Suprapubic skin (tissue), 4 donors: ENCODE measurements at places on chromosomes 3 and 15. TPM values are rescaled to one million over a fixed set of nuclear protein-coding genes. Genes with fewer than 3 reads are reported as not detected.
A peak's percentile ranks its signal among the peaks of the same experiment; 100 is the strongest.

GRCh38 chr15:59143281-59143680 lies 38.3 kb downstream of the CCNB2 start:
- peak; percentile 34 for DNase-seq
- no peak overlapping the region for H3K27ac ChIP-seq
- no peak overlapping the region for H3K4me3 ChIP-seq
- peaks cover 11% of the 10 kb centered on the region for H3K4me1 ChIP-seq

DNA sequence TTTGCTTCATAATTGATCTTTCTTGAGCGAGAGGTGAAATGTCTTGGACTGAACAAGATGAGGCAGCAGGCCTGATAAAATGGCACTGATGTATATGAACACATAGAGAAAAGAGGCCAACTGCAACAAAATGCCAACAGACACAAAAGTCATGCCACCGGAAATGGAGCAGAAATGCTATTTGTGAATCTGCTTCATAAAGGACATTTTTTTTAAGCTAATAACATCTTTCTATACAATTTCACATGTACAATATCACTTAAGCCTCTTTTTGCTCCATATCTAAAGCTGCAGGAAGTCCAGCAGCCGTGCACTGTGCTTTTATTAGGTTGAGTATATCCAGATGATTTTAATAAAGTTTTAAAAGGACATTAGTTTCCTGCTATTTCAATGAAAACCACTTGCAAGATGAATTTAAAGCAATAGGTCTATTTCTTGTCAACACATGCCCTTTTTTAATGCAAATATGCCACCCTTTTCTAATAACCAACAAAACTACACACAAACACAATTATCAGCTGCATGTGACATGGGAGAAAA lies 169.2 kb upstream of the ADAMTS9 start:
- H3K27ac ChIP-seq = no peak overlapping the region
- no peak overlapping the region for H3K4me3 ChIP-seq
- no peak for DNase-seq
- H3K4me1 ChIP-seq = no peaks in the 10 kb centered on the region
- H3K36me3 ChIP-seq = no peaks in the 10 kb centered on the region
- no peaks in the 10 kb centered on the region for H3K27me3 ChIP-seq

- H3K4me1 ChIP-seq = peaks cover 53% of the 10 kb centered on the region
- H3K36me3 ChIP-seq = no peaks in the 10 kb centered on the region
- H3K27me3 ChIP-seq = peaks cover 6% of the 10 kb centered on the region
- peak within 1 kb of the TSS; percentile 73 for H3K27ac ChIP-seq
- no peak for DNase-seq
- peak within 1 kb of the TSS; percentile 63 for H3K4me3 ChIP-seq
These were observed at the start of gene TNFAIP8L3 for GRCh38 chr15:51094606-51095569. TSS of gene TNFAIP8L3 (minus strand) at chr15:51094906. CDS start at chr15:51094595, 311 bp downstream.

DNA sequence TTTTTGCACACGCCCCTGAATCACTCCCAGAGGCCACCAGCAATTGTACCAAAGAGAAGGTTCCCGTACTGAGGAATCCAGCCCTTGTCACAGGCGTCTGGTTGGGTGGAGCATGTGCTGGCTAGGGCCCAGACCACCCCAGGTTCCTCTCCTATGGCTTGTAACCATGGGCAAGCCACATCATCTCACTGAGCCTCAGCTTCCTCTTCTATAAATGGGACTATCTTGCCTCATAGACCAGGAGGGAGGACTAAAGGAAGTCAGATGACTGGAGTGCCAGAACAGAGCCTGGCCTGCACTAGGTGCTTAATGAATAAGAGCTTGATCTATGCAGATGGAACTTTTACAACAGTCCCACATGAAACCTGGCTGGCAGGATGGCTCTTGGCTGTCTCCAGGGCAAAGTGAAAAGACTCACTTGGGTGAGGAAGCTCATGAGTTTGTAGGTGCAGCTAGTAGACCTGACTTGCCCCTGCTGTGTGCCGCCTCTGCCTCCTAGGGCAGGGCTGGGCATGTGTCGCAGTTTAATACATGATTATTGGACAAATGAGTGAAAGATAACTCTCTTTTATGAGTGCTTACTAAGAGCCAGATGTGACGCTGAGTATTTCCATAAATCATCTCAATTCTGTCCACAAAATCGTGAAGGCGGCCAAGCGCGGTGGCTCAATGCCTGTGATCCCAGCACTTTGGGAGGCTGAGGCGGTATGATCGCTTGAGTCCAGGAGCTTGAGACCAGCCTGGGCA lies 29.3 kb downstream of the CTSH start:
- no peak for DNase-seq
- H3K36me3 ChIP-seq = peaks cover 40% of the 10 kb centered on the region
- H3K4me1 ChIP-seq = peaks cover 44% of the 10 kb centered on the region
- H3K27me3 ChIP-seq = no peaks in the 10 kb centered on the region
- no peak overlapping the region for H3K4me3 ChIP-seq
- peak overlapping the region; percentile 78 for H3K27ac ChIP-seq

- no peaks in the 10 kb centered on the region for H3K27me3 ChIP-seq
- H3K4me3 ChIP-seq = no peak overlapping the region
- no peaks in the 10 kb centered on the region for H3K4me1 ChIP-seq
- H3K27ac ChIP-seq = no peak overlapping the region
- no peak for DNase-seq
These were observed 235.2 kb upstream of the VEPH1 start for GRCh38 chr3:157738441-157738840.

ZNF774 gene
- 1.4 TPM for total RNA-seq
